ENCODE measurements at places on chromosomes 1 and 21. TPM values are rescaled to one million over a fixed set of nuclear protein-coding genes. Genes with fewer than 3 reads are reported as not detected.

SKI gene
- total RNA-seq = 47.5 TPM

SCAMP3 gene
- total RNA-seq = 17.9 TPM

CRNN gene
- total RNA-seq = not detected

CCDC185 gene
- total RNA-seq = not detected

GBP7 gene
- not detected for total RNA-seq

GNAT2 gene
- total RNA-seq = not detected

THEM5 gene
- total RNA-seq = not detected

GOLT1A gene
- total RNA-seq = not detected

MMP23B gene
- 1.3 TPM for total RNA-seq

PIK3C2B gene
- 18.1 TPM for total RNA-seq

SIK1 gene
- total RNA-seq = 50.2 TPM

NECTIN4 gene
- total RNA-seq = 1.4 TPM
